ENCODE measurements at places on chromosomes 13 and 19.

DNA sequence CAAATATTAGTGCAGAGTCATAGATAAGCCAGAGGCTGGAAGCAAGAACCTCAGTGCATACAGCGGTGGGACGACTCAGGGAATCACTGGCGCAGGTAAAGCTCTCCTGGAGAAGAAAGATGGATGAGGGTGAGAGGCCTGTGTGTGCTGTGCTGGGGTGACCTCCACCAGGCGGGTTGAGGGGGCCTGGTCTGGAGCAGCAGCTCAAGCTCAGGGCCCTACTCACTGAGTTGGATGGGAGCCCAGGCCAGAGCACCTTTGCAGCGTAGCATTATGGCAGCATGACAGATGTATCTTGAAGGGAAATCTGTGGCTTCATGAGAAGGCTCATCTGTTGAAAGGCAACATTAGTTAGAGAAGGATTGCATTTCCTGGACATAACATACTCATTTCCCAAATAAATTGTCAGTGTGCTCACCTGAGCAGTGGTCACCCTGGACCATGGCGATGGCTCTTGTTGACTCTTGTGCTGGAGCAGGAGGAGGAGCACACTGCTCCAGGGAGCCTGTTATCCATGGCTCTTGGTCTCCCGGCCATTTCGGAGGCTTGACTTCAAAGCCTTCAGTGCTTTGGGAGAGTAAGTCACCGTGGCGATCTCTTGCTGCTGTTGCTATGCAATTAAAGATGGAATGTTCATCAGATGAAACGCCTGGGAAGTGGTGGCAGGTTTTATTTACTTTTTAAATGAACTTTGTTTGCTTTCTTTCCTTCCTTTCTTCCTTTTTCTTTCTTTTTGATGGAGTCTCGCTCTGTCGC lies 25.0 kb downstream of the HNRNPM start:
- no peak for DNase-seq

DNA sequence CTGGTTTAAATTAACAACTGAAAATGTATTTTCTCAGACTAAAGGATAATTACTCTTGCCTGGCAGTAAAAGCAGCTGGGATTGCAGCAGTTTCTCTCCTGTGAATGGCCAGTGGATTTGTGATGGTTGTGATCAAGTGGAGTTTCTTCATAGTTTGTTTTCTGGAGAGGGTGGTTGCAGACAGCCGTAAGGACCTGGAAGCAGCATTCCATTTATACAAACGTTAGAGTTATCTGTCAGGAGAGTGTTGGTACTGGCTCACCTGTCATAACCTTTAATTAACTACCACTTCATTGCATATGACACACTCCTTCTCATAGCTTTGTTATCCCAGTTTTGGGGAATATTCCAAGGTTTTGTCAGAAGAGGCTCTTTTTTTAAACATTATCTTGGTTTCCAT lies 258.4 kb upstream of the SLC10A2 start:
- no peak for DNase-seq

- DNase-seq = no peak
Measured at GRCh38 chr13:94548382-94548781, 47.6 kb downstream of the TGDS start.

DNA sequence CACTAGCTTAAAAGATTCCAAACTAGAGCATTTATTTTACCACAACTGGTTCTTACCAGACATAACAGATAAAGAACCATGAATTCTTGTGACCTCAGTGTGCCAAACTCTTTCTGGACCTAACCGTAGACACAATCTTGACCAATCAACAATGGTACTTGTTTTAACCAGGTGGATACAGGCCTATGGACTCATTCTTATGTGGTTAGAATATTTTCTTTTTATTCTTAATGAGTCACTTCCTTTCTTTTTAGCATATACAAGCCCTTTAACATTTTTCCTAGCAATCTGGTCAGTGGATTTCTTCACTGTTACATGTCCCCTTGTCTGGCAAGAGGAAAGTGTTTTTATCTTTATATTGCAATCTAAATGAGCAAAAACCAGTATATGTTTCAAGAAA lies 792.1 kb upstream of the SPRY2 start:
- peak; percentile 51 for DNase-seq

DNA sequence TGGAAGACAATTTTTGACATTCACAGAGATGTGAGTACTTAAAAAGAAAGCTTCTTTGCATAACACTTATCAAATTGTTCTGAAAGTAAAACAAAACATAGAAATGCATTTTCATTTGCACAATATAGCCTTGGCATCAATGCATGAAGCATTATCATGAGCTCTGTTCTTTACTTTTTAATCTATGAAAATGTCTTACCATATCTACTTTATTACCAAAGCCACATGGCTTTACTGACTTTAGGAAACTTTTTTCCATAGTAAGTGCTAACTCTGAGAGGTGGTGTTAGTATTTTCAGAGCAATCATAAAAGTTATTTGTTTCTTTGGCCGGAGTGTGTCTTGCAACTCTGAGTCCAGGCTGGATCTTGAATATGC lies 10.5 kb downstream of the TNFRSF19 start:
- no peak for DNase-seq

DNA sequence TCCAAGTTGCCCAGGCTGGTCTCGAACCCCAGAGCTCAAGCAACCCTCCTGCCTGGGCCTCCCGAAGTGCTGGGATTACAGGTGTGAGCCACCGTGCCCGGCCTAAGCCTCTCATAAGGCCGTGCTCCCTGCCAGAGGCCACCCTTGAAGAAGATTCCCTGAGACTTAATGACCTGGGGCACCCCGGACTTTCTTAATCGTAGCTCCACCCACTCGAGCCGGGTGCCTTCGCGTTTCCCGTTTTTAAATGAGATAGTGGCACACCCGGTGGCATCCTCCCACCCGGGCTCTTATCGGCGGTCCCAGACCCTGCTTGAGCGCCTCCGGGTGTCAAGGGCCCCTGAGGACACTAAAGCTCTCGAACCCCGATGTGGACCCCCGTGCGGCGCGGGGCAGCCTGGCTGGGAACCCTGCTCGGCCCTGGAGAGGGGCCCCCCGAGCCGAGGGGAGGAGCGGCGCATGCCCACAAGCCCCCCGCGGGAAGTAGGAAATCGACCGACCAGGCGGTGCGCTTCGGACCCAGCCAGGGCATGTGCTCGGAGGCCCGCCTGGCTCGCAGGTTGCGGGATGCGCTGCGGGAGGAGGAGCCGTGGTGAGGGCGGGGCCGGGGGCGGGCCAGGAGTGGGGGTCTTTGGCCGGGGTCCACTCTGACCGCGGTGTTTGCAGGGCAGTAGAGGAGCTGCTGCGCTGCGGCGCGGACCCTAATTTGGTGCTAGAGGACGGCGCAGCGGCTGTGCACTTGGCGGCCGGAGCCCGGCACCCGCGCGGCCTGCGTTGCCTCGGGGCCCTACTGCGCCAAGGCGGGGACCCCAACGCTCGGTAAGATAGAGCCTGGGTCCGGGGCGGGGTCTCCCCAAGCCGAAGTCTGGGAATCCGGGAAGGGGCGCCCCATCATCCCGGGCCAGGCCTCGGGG lies at the start of gene ANKLE1:
Gene ANKLE1 (plus strand): TSS at position 511 of the 914 bp plus-strand sequence. CDS start 20 bp downstream, at position 531.
- no peak for DNase-seq

- DNase-seq = no peak
Measured at GRCh38 chr13:52615812-52616211, 26.4 kb upstream of the HNRNPA1L2 start.

GRCh38 chr13:34372581-34372980 lies 554.6 kb downstream of the RFC3 start:
- DNase-seq = no peak

DNA sequence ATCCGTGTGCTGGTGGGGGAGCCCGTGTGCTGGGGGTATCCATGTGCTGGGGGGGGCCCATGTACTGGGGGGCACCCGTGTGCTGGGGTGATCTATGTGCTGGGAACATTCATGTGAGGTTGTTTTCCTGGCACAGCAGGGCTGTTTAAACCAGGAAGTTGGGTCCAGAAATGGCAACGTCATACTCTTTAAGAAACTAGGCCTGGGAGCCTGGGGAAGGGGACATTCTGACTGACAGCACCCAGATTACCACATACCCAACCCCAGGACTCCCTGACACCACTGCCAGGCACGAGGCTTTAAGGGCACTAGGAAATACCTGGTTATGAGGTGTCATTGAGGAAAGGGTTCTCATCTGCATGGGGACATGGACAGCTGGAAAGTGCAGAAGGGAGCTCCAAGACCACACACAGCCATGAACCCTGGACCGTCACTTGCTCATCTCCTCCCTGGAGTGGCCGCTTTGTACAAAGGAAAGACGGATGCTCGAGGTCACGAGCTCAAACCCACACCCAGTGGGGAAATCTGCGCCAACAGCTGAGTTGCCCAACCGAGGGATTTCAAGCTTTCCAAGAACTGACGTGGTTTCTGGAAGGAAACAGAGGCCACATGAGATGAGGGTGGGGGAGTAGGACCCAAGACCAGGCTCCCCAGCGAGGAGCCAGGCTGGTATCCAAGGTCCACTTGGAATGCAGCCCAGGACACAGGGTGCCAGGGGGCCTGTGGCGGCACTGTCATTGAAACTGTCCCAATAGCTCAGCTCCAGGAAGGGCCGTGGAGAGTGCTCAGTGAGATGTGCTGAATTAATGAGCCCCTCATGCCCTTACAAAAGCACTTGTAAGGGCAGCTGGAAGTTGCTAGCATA lies 40.9 kb downstream of the RAB20 start:
- DNase-seq = no peak

- DNase-seq = no peak
Measured at GRCh38 chr19:34838248-34838647, 65.2 kb upstream of the ZNF599 start.

DNA sequence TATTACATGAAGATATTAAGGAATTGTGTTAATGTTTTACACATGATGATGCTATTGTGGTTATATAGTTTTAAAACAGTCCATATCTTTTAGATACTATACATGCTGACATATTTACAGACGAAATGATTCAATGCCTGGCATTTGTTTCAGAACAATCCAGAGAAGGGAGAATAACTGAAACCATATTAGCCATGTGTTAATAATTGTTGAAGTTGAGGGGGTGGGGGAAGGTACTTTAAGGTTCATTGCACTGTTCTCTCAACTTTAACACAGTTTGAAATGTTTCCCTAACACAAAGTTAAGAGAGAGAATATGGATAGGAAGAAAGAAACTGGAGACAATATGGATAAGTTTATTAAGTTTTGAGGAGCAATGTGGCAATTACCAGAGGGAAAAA lies 5.8 kb downstream of the CRYL1 start:
- no peak for DNase-seq

- no peak for DNase-seq
Measured at GRCh38 chr13:33723365-33723764, 94.6 kb upstream of the RFC3 start.

DNA sequence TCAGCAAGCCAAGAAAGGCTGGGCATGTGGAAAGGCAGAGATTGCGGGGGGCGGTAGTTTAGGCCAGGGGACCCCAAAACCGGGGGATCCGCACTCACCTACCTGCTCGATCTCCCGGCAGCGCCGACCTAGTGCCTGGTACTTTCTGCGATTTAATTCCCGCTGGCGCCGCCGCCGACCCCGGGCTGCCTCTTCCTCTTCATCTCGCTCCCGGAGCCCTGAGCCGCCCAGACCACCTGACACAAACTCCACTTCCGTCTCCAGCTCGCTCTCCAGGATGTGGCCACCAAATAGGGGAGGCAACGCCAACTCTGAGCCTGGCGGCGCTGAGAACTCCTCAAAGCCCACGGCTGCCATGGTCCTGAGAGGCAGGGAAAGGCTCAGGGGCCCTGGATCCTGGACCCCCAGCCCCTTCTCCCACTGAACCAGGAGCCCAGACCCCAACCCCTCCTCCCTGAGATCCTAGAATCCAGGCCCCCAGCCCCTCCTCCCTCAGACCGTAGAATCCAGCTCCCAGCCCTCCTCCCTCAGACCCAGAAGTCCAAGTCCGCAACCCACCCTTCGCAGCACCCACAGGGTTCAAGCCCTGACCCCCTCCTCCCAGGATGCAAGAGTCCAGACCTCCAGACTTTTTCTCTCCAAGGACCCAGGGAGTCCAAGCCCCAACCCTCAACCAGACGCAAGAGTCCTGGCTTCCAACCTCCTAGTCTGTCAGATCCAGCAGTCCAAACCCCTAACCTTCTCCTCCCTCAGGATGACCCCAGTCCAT lies 933 bp downstream of the TFPT start:
- DNase-seq = no peak

DNA sequence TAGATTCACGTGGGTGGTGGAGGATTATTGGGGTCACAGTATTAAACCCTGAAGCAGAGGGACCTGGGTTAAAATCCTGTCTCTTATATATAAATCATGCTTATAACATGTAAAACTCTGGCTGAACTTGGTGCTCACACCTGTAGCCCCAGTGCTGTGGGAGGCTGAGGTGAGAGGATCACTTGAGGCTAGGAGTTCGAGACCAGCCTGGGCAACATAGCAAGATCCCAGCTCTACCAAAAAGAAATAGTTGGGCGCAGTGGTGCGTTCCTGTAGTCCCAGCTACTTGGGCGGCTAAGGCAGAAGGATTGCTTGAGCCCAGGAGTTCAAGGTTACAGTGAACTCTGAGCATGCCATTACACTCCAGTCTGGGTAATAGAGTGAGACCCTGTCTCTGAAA lies 2.4 kb downstream of the ZNF805 start:
- no peak for DNase-seq

GRCh38 chr19:40692212-40692551 lies 1.7 kb upstream of the NUMBL start:
- no peak for DNase-seq

DNA sequence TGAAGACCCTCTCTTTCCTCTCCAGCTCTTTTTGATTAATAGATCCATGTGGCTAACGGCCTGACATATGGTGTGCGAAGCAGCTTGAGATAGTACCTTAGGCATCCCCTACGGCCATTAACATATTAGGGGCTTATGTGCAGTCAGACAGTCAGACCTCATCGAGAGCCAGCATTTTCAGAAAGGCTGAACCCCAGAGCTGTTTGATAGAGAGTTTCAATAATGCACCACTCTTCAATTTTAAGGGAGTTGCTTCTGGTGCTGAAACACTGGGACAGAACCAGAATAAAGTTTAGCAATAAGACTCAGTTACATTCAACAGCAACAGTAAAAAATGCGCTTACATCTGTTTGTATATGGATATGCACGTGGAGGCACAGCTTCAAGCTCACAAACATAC lies 10.8 kb downstream of the POU4F1 start:
- DNase-seq = no peak

DNA sequence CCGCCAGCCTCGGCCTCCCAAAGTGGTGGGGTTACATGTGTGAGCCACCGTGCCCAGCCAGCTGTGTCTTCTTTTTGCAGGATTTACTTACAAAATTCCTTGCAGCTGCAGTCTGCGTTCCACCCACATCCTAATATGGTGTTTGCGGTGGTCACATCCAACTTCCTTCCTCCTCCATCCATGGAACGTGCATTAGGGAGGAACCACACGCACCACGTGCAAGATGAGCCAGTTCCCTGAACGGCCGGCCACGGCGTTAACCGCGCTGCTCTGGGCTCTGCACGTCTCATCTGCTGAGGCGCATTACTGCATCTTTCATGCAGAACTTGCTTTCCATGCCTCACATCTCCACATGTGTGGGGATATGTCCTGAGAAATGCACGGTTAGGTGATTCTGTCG lies 13.0 kb upstream of the SIGLEC11 start:
- DNase-seq = no peak

GRCh38 chr19:8321986-8322637 lies 816 bp downstream of the RPS28 start:
- no peak for DNase-seq

DNA sequence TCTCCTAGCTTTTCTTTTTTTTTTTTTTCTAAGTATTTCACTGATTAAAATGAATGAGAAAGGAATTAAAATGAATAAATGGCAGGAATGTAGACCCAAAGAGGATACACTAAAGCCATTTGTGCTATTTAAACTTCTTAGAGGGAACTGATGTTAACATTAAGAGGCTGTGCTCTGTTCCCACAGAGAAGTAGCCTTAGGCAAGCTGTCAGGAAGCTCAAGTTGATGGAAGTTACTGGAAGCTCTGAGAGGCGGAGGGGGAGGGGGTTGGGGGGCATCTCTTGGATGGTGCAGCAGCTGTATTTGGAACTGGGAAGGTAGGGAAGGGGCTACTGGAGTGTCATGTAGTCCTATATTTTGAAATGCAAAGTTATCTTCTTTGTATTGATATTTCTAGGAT lies 168.2 kb downstream of the DNAJC15 start:
- no peak for DNase-seq
